ENCODE measurements at places on chromosomes 3 and 15. TPM values are rescaled to one million over a fixed set of nuclear protein-coding genes. Genes with fewer than 3 reads are reported as not detected.

NEK10 gene
- 0.84 TPM for total RNA-seq

TBC1D2B gene
- total RNA-seq: 38.5 TPM

PLIN1 gene
- 0.27 TPM for total RNA-seq

FGF12 gene
- total RNA-seq: 0.97 TPM

DNA sequence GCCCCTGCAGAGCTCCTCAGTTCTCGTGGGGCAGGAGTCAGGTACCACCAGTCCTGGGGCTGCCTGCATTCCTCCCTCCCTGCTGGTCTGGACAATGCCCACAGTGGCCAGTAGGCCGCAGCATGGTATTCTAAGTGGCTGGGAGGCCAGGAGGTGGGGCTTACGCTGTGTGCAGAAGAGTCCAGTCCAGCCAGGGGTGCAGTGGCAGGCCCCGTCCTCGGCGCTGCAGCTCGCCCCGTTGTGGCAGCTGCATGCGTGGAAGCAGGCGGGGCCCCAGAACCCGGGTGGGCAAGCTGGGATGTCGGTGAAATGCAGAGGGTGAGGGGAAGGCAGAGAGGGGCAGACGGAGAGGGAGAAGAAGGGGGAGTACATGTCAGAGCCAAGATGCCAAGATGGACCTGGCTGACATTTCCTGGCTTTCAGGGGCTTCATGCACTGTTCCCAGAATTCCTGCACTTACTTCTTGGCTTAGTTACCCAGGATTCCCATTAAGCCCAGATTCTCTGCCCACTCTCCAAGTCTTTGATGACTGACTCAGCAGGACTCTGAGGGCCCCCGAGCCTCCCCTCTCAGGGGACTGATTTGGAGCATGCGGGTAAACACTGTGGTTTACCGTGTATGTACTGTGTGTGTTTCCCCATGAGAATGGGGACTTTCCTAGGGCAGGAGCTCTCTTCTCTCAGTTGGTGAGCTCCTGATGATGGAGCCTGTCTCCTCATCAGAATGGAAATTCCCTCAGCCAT is 47.5 kb downstream of the RAB11A start:
- H3K4me3 ChIP-seq: no peak overlapping the region
- H3K27ac ChIP-seq: no peak overlapping the region
- peaks cover 7% of the 10 kb centered on the region for H3K4me1 ChIP-seq
- no peaks in the 10 kb centered on the region for H3K36me3 ChIP-seq

DNA sequence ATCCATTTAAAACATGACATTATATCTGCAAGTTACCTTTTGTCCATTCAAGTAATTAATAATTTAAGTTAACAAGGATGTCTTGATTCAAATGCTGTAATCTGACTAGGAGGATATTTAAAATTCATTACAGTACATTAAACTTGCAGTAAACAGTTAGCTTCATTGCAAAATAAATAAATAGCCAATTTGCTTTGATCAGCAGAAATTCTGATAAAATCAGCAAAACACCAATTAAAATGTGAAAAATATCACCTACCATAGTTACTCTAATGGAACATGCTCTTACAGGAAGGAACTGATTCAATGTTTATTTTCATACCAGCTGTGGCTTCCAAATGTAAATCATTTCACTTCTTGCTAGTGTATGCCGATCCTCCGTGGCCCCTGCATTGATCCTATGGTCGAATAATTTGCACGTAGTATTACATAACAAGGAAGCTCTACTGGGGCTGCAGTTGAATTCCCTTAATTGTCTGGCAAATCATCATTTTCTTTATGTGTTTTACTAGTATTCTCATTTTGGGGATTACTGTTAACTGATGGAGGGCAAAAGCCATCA is 150.7 kb downstream of the FOXB1 start:
- H3K4me1 ChIP-seq: peaks cover 14% of the 10 kb centered on the region
- no peak overlapping the region for H3K4me3 ChIP-seq
- DNase-seq: no peak
- H3K27ac ChIP-seq: no peak overlapping the region

GRCh38 chr15:95266451-95267061 is 1035.2 kb downstream of the MCTP2 start:
- no peaks in the 10 kb centered on the region for H3K27me3 ChIP-seq
- H3K4me3 ChIP-seq: no peak overlapping the region
- no peak overlapping the region for H3K27ac ChIP-seq
- no peaks in the 10 kb centered on the region for H3K36me3 ChIP-seq

All from mesothelial cell of epicardium (in vitro differentiated cells).